ENCODE measurements at places on chromosomes 3 and 15.

DNA sequence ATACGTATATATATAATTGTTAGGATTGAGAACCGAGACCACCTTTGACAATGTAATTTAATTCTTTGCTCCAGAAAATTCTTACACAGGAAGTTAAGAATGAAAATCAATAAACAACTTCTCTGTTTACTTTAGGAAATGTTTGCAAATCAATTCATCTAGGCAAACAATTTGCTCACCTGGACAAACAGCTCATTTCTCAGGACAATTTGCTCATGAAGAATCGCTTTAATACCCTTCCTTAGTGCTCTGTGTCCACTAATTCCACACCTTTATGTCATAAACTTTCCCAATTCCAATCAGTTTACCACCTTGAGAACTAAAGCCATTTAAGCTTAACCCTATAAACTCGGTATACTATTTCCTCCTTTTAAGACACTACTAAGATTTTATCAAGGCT, 292.2 kb downstream of the BCHE start:
- DNase-seq: no peak

GRCh38 chr15:45376300-45376928, 1.9 kb downstream of the GATM start:
- DNase-seq: no peak

DNA sequence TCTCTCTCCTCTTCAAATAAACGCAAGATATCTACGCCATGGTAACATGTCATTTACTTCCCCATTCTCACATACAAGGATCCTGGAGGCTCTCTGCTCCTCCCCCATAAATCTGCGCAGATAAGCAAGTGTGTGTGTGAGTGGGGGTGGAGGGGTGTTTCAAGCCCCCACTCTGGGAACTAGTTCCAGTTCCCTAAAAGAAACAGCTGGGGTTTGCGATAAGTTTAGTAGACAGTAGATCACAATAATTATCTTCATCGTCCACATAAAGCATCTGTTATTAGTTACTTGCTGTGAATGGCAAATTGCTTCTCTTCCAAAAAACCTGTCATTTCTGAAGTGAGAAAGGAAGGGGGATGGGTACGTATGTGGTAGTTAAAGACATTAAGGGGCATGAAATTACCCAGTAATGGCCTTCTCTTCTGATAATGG, 79.8 kb downstream of the RBPMS2 start:
- DNase-seq: no peak

DNA sequence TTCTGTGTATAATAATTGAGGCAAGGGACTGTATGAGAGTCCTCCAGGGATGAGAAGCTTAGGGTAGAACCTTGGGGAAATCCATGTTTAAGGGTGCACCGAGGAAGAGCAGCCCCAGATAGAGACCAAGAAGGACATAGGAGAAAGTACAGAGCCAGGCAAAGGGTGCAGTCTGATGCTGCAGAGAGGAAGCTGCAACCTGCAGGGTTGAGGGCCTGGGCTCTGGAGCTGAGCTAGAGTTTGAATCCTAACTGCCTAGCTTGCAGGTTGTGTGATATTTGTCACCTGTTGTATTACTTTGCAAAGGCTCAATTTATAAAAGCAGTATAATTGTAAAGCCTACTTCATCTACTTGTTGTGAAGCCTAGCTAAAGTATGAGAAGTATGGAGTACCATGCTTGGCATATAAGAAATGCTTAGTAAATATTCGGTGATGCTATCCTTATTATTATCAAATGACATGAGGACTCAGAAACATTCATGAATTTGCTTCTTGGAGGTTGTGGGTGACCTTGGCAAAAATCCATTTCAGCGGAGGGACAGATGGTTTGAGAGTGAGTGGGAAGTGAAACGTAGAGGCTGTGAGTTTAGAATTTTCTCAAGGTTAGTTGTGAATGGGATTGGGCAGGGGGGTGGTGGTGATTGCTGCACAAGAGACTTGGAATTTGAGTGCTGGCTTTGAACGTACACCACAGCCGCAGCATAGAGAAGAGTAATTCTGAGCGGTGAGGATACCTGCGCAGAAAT, 43.8 kb downstream of the PLCL2 start:
- no peak for DNase-seq

DNA sequence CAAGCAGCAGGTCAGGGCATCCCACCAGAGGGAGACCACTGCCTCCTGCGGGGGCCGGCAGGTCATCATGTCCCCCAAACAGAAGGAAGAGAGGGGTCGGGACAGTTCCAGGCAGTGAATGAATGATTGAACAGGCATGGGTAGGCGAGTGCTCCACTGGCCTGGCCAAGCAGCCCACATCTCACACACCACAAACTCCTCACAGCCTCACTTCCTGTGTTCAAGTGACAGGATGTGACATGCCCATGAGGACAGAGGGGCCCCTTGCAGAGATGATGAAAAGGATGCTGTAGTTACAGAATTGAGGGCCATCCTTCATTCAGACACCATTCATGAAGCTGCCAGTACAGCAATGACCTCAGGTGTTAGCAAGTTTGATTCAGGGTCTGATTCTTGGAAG, 3.7 kb downstream of the IQSEC1 start:
- DNase-seq: no peak

DNA sequence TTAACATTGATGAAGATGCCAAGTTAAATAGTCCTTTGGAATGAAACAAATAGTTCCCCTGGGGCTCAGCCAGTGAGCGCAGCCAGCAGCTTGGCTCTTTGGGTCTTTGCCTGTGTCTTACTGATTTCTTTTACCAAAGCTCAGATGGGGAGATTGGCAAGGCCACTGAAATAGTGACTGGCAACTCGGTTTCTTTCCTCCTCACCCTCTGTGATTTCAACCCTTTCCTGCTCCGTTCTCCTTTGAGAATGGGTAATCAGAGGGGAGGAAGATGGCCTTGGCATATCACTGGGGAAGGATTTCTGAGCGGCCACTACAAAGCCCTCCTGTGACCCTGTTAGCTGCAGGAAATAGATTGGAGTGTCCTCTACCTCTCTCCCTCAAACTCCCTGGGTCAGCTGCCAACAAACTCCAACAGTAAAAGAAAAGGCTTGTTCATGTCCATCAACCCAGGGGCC, 337.1 kb upstream of the LRRFIP2 start:
- no peak for DNase-seq

GRCh38 chr3:160400030-160400701, 716 bp downstream of the SMC4 start:
- no peak for DNase-seq

DNA sequence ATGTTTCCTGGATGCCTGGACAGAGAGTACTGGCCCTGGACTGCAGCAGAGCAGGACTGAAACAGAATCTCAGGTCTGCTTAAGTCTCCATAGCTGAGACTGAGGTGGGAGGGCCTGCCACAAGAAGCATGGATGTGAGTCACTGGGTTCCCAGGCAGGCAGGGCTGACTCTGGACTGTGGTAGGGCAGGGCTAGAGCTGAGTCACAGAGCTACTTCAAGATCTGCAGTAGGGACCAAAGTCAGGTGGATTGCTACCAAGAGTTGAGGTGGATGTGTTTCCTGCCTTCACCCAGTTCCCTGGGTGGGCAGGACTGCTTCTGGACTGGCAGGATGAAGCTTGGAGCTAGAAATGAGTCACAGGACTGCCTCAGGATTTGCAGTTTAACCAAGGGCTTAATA, 282.9 kb downstream of the AGBL1 start:
- no peak for DNase-seq

DNA sequence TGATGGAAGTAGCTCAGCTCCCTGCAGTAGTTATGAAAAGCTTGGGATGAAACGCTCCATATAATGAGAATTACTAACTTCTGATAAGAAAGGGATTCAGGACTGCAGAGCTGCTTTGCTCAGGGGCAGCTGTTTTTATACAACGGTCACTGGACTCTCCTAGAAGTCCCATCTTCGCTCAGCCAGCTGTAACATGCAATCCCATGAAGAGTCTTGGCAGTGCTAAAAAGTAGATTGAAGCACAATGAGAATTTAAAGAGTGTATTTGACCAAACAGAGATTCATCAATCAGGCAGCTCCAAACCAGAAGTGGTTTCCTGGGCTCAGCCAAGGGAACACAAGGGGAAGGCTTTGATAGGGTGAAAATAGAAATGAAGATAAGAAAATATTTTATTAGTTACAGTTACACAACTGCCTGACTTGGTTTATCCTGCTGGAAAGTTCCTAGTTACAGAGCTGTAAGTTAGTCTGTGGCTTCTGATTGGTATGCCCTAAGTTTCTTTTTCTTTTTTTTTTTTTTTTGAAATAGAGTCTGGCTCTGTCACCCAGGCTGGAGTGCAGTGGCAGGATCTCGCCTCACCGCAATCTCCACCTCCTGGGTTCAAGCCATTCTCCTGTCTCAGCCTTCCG, 24.1 kb downstream of the SIDT1 start:
- DNase-seq: no peak

DNA sequence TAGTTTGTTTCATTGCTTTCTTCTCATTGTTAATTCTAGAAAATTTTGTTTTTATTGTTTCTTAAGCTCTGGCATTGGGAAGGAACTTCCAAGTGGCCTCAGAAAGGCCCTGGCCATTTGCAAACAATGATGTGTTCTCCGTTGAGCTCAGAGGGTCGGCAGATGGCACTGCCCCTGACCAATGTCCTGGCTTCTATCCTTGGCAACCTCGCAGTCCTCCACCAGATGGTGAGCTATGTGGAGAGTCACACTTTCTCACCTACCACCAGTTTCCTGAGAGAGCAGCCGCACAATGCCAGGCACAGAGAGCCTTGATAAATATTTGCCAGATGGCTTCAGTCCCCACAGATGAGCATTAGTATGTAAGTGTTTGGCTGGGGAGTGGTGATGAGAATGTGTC, 343.7 kb downstream of the EPHB1 start:
- no peak for DNase-seq

DNA sequence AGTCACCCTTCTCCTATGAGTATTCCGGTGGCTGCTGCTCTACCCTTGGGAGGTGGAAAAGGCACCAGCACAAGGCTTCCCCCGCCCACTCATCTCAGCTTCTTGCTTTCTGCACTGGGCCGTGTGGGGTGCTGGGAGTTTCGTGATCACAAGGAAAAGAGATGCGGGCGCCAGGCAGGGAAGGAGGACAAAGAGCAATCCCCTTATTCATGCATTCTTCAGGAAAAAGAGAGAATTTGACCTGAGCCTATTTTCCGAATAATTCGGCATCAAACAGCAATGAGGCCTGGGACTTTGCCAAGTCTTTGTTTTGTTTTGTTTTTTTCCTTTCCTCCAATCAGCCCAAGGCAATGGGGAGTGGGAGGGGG, 102.2 kb upstream of the LPP start:
- no peak for DNase-seq

DNA sequence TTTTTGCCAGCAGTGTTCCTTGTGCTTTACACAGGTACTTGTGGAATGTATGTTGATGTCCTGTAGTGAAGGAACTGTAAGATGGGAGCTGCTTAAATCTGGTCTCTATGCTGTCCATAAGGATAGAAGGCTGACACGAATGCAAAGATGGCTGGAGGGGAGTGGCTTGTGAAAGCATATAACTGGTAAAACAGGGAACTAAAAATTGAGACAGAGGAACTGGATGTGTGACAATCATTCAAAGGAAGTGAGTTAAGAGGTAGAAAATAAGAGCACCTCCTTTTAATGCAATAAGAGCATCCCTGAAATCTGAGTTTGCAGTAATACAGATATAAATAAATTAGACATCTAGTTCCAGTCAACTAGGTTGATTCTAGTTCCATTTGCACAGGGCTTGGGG, 35.2 kb downstream of the RNF13 start:
- no peak for DNase-seq
